ENCODE measurements at places on chromosomes 5 and 9. TPM values are rescaled to one million over a fixed set of nuclear protein-coding genes. Genes with fewer than 3 reads are reported as not detected.

GRCh38 chr9:36399980-36400331 is at the start of gene RNF38:
RNF38 (minus strand) TSS chr9:36400269; CDS start chr9:36400108, 161 bp downstream.
- DNase-seq: peak; percentile 77
- H3K4me1 ChIP-seq: peaks cover 46% of the 10 kb centered on the region
- peaks cover 18% of the 10 kb centered on the region for H3K36me3 ChIP-seq
- peak within 1 kb of the TSS; percentile 95 for H3K27ac ChIP-seq
- H3K27me3 ChIP-seq: no peaks in the 10 kb centered on the region

- no peak overlapping the region for H3K27ac ChIP-seq
- no peaks in the 10 kb centered on the region for H3K4me1 ChIP-seq
- no peaks in the 10 kb centered on the region for H3K36me3 ChIP-seq
- DNase-seq: no peak
- no peaks in the 10 kb centered on the region for H3K27me3 ChIP-seq
- no peak overlapping the region for H3K4me3 ChIP-seq
These were observed 106.8 kb downstream of the LMNB1 start for GRCh38 chr5:126883564-126884245.

The FBP1 gene
- 0.31 TPM for total RNA-seq

The PPP1R2B gene
- 0.13 TPM for total RNA-seq

The CCL21 gene
- total RNA-seq: not detected

Measured in activated CD8-positive, alpha-beta T cell treated with anti-CD3 and anti-CD28 coated beads, Interleukin-2, amount 10 ng/mL, durations not matched to agents 7 days and 5 days (primary cell).